COR-L47 (cell line): ENCODE measurements at places on chromosomes 11 and 22.

- DNase-seq = no peak
Measured at GRCh38 chr11:11468954-11469353, 115.9 kb upstream of the CSNK2A3 start.

DNA sequence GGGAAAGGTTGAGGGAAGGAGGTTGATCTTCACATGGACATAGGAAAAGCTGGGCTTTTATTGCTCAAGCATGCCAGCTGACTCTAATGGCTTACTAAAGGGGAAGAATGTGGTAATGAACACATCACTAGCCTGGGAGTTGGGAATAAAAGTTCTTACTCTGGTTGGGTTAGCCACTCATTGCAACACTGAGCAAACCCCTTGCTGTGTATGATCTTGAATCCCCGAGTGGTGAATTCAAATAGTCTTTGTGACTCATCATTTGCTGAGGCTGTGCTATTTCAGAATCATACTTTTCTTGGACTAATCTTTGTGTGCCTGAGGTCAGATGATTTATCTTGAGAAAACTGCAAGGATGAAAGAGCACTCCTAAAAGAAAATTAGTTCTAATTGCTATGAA is 304.1 kb upstream of the ANO5 start:
- no peak for DNase-seq

- DNase-seq = no peak
Measured at GRCh38 chr22:28986366-28986765, 75.3 kb downstream of the C22orf31 start.

GRCh38 chr22:39714321-39714720 is 143.8 kb downstream of the CACNA1I start:
- no peak for DNase-seq

- no peak for DNase-seq
Measured at GRCh38 chr11:62961017-62961570, 23.7 kb downstream of the SLC22A6 start.

- no peak for DNase-seq
Measured at GRCh38 chr11:115682888-115683287, 178.7 kb upstream of the CADM1 start.

- DNase-seq = no peak
Measured at GRCh38 chr22:37193629-37194191, 5.7 kb upstream of the C1QTNF6 start.

DNA sequence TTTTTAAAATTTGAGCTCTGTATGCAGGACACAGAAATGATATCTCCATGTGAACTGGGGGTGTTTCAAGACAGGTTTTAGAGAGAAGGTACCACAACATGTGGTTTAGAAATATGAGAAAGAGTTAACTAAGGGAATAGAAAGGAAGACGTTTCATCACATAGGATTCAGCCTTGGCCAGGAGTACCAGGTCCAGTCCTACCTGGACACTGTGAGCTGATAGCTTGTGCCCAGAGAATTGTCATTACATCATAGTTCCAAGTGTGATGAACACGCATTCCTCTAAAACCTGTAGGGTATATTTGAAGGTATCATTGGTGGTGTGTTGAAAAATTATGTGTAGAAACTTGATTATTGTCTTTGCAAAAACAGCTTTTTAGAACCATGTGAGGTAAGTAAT is 1.8 kb downstream of the SLC22A9 start:
- DNase-seq = no peak

DNA sequence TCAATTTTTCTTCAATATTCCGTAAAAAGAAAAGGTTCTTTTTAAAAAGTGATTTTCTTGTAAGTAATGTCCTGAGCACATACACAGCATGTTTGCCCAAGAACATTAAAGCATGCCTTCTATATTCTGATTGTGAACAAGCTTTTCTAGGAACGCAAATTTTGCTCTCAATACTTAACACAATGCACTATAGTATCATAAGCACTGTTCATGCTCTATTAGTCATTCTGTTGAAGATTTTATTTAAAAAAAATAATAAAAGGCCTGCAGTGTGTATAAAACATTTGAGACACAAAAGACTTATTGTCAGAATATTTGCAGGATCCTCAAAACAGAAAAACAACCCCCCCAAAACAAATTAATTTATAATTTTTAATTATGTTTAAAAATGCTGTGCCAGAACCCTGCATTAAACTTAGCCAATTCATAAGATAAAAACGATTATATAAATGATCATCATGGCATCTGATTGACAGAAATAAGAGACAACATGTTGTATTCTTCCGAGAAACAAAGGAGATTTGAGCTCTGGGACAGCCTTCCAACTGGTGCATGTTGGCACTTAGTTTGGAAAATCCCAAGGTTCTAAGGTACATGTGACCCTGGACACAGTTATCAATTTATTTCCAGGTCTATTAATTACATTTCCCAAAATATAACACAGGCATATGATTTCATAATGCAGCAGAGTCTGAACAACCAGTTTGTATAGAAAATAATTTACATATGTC is 13.1 kb downstream of the MTMR2 start:
- no peak for DNase-seq

DNA sequence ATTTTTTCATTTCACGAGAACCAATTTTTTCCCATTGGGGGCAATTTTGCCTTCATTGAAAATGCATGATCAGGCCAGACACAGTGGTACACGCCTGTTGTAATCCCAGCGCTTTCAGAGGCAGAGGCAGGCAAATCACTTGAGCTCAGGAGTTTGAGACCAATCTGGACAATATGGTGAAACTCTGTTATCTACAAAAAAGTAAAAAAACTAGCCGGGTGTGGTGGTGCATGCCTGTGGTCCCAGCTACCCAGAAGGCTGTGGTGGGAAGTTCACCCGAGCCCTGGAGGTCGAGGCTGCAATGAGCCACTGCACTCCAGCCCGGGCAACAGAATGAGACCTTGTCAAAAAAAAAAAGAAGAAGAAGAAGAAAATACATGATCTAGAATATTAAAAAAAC is 19.2 kb upstream of the UPK3A start:
- DNase-seq = no peak
